RWPE1 (cell line): ENCODE measurements at places on chromosomes 2 and 18.

DNA sequence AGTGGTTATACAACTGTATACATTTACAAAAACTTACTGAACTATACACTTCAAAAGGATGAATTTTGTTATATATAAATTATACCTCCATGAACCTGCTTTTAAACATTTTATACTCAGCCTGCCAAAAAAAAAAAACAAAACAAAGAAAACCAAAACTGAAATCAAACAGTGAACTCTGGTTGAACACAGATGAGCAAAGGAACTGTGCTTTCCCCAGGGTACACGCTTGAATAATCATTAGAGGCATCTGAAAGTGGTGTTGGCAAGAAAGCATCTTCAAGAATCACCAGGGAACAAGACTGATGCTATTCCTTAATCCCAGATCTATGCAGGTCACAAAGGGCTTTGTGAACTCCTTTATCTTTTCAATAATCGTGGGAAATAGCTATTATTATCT, 77.0 kb upstream of the LYPD1 start:
- DNase-seq: no peak

DNA sequence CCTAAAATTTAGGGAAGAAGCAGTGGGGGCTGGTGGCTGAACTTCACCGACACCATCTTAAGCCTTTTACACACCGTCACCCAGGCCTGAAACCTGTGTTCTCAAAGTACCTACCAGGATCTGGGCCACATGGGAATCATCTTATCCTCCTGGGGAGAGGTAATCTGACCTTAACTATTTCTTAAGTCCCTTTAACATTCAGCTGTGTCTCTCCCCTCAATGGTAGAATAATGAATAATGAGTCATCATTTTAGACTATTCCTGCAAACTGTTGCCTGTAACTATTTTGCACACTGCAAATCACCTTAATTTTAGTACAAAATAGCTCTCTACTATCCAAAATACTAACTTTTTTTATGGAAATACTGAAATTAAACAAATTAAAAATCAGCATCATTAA, 149.4 kb upstream of the KLF7 start:
- DNase-seq: no peak

DNA sequence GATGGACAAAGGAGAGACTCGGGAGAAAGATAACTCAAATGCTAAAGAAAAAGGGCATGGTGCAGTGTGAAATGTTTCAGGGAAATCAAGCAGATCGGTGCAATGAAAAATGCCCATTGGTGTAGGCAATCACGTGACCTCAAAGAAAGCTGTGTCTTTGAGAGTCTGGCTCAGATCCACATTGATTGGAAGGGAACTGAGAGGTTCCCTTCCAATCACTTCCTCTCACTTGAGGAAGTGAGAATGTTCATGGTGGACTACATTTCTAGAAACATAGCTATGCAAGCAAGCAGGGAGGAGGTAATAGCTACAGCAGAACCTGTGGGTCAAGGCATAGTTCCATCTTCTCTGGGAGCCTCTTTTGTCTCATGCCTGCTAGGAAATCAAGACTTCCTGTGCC, 187.4 kb downstream of the LPIN1 start:
- DNase-seq: no peak

DNA sequence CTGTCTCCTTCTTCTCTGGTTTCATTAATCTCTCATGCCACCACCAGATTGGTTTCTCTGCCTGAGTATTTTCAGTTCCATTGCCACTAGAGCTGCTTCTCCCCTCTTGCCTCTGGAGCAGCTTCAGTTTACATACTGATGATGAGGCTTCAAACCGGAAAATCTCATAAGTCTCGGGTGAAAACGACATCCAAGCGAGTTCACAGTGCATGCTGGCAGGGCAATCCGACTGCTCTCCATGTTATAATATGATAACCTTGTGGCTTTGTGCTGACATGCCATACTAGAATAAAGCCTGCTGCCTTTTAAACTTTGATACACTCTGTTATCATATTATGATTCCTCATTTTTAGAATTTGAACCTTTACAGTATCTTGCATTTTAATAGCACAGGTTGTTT, 153.5 kb downstream of the PRPF40A start:
- DNase-seq: no peak

GRCh38 chr2:146890491-146890890, 954.3 kb upstream of the ACVR2A start:
- DNase-seq: no peak

DNA sequence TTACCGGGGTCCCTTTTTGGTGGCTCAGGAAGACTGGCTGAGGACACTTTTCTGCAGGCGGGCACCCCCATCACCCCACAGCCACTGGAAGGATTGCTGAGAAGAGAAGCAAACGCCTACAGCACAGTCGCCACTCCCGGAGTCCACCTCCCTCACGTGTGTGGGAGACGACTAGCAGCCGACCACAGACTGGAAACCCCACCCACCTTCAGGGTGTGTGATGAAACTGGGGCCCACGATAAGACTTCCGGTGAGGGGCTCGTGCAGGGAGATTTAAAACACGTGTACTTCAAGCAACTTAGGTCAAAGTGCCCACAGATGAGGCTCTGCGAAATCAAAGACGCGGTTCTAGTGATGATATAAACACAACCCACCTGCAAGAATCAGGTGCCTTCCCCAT, 26.3 kb downstream of the MBP start:
- no peak for DNase-seq

GRCh38 chr2:37653093-37653492, 18.3 kb downstream of the CDC42EP3 start:
- no peak for DNase-seq

DNA sequence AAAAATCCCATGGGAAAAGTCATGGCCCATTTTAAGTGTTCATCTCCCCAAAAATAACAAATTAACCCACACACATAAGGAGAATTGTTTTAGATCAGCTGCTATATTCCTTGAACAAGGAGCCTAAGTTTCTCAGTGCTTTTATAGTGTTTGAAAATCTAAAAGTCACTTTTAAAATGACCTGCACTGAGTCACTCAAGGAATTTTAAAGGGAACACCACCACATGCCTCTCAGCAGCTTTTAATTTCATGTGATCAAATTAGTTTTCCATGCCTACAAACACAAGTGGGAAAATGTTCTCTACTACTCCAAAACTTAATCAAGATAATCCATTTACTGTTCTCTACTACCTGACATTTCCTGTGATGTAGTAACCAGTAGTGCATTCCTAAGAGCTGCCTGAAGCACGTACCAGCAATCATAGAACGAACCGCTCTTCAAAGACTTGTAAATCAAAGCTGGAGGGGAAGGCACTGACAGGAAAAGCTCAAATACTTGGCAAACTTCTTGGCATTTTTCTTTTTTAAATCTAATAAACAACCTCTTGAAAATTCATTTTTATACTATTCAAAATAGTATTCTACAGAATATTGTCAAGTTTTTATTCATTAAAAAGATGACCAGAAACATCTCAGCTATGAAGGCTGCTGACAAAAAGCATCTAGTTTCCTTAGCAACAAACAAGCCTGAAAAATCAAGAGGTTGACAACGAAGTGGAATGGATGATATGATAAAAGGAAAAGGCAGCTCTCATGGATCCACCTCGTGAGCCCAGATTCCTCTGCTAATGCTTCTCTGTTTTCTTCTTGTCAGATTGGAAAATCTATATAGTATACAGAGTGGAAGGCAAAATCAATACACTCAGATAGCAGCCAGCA, 37.2 kb downstream of the LRPPRC start:
- no peak for DNase-seq

DNA sequence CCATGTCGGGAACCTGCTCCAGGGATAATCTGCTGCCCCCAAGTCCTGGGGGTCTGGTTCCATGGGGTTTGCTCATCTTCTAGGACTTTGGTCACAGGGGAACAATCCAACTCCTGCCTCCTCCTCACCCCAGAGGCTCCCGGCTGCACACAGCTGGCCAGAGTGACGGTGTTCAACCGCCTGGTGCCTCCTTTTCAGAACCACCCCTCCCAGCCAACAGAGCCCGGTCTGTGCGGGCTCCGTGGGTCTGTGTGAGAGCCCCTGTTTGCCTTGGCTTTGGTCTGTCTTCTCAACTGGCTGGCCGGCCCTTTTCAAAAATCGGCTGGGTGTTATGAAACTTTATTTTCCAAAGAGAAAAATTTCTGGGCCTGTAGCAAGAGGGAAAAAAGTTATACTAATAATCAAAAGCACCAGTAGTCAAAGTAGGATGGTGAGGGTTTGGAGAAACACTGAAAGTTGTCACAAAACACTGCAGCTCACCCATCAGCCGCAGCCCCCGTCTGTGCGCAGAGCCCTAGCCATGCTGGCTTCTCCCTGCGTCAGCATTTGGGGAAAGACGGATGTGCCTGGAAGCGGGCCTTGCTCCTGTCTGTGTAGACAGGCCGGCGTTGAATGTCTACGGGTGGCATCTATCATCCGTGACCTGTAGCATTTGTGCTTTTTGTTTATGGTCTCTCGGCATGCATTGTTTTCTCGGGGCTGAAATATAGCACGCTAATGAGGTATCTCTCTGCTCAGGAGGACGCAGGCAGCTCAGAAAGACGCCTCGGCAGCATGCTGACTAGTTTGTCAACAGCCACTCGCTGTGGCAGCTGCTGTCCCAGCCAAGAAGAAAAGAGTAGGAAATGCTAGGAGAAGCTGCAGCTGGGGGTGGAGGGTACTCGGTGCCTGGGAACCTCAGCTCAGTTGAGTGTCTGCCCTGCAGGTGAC, 138.6 kb downstream of the GLI2 start:
- DNase-seq: no peak

- DNase-seq: no peak
Measured at GRCh38 chr2:25109822-25110221, 58.6 kb downstream of the POMC start.

GRCh38 chr18:35095983-35096676, 54.9 kb downstream of the MAPRE2 start:
- no peak for DNase-seq

DNA sequence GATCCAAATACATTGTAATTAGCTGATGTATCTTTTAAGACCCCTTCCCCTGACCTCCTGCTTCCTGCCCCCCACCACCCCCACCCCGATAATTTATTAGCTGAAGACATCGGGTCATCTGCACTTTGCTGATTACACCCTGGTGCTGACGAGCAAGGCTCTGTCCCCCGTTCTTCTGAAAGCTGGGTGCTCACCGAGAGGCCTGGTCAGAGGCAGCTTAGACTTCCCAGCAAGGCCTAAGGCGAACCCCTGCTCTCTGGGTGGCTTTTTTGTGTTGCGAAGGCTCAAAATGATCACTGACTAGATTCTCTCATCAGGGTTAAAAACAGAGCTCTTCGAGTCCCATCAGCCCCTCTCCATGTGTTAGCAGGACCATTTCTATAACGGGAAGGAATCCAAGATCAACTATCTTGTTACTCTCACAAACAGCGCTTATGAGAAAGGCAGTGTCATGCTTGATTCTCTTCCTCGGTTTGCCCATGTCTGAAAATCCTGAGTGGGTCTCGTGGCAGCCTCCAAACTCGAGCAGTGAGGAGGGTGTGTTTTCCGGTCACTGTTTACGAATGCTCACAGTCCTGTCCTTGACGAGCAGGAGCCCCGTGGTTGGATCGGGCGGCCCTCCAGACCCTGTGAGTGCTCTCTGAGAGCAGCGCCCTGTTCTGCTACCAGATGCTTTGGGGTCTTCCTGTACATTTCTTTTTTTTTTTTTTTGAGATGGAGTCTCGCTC, 201.6 kb downstream of the HDAC4 start:
- DNase-seq: no peak

DNA sequence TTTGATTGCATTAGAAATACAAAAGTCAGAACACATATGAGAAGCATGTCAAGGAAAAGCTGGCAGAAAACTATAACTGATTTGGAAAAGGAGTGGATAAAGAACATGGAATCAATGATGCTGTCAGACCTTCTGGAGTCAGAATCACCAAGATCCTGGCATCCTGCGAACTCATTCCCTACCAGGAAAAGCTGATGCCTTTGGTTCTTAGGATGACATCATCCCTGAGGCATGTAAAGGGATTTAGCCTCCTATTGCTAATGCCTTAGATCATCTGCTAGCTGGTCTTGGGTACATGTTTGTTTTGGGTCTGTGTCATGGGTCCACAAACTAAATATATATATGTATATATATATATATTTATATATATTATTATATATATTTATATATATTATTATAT, 680.7 kb downstream of the EPHA4 start:
- peak; percentile 91 for DNase-seq

- no peak for DNase-seq
Measured at GRCh38 chr2:84888401-84889276, 7.8 kb upstream of the TRABD2A start.

- DNase-seq: peak; percentile 56
Measured at GRCh38 chr2:206642075-206643025, at the start of gene FAM237A. Gene FAM237A, plus strand, starts transcription at chr2:206642487. Its CDS starts 1,750 bp downstream, at chr2:206644237.

GRCh38 chr2:39008665-39009064, 112.2 kb downstream of the SOS1 start:
- no peak for DNase-seq

GRCh38 chr2:13113002-13113401, 396.3 kb downstream of the TRIB2 start:
- no peak for DNase-seq

DNA sequence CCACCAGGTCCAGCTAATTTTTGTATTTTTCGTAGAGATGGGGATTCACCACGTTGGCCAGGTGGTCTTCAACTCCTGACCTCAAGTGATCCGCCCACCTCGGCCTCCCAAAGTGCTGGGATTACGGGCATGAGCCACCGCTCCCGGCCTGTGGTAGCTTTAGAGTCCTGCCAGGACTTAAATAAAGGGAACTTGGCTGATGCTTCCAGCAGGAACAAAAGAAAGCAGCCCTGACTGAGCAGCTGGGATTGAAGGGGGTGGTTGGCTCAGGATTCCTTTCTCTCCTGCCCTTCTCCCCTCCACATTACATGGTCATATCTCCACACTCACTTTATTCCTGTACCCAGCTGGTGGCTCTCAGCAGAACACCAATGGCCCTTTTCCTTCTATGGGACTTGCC, 20.0 kb downstream of the EFHD1 start:
- no peak for DNase-seq

GRCh38 chr2:235640926-235641723, 147.3 kb downstream of the AGAP1 start:
- DNase-seq: no peak

GRCh38 chr18:46160050-46160798, 56.0 kb downstream of the HAUS1 start:
- no peak for DNase-seq
